Activated naive CD4-positive, alpha-beta T cell treated with Interleukin-2 at 50 U/mL for 16 hours (primary cell): ENCODE measurements at places on chromosomes 16 and 17.

GRCh38 chr17:70314096-70314495 is 144.8 kb downstream of the KCNJ2 start:
- DNase-seq: no peak

DNA sequence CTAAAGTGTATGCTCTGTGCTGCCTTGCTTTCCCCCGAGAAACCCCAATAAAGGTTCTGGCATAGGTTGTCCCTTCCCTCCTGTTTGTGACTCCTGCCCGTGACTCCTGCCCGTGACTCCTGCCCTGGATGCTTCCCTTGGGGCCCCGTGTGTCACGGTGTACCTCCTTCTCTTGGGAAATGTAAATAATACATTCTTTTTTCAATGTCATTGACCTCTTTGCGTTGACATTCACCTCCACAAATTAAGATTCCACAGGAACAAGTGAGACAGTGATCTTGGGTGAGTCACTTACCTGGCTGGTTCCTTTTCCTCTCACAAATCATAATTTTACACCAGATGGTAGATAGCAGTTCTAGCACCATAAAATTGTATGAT is 632 bp downstream of the CCL15 start:
- no peak for DNase-seq

GRCh38 chr17:901964-902363 is 77.6 kb downstream of the NXN start:
- DNase-seq: no peak

- peak; percentile 92 for DNase-seq
These were observed at the start of gene EDC4 for GRCh38 chr16:67872631-67873434. Gene EDC4, plus strand, starts transcription at chr16:67873052. Its CDS starts 210 bp downstream, at chr16:67873262.

DNA sequence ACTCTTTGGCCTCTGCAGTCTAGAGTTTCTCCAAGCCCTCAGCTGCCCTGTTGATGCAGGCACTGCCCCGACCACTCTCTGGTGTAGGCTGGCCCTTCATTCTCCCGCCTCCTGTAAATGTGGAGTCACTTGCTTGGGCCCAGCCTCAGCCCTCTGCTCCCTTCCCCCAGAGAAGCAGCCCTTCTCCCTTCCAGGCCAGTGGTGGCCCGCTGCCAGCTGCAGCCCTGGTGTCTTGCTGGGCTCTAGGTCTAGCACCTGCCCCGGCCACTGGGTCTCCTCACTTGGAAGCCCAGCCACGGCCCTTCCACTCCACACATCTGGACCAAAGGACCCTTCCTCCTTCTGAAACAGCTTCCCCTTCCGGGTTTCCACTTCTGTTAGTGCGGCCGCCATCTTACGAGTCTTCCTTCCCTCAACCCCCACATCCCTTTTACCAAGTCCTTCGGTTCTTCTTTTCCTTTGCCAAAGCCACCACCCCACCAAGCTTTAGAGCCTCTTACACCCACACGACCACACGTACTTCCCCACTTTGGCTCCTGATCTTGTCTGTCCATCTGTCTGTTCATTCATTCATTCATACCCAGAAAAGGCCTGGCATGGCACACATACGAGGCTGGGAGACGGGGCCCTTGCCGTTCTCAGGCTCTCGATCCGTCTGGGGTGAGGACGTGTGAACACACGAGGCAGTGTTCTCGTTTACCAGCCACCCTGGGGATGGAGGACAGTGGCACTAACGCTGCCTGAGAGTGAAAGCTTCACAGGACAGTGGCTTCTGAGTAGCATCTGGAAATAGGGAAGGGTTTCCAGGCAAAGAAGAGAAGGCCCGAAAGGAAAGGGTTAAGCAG is 68.0 kb downstream of the ABR start:
- no peak for DNase-seq

DNA sequence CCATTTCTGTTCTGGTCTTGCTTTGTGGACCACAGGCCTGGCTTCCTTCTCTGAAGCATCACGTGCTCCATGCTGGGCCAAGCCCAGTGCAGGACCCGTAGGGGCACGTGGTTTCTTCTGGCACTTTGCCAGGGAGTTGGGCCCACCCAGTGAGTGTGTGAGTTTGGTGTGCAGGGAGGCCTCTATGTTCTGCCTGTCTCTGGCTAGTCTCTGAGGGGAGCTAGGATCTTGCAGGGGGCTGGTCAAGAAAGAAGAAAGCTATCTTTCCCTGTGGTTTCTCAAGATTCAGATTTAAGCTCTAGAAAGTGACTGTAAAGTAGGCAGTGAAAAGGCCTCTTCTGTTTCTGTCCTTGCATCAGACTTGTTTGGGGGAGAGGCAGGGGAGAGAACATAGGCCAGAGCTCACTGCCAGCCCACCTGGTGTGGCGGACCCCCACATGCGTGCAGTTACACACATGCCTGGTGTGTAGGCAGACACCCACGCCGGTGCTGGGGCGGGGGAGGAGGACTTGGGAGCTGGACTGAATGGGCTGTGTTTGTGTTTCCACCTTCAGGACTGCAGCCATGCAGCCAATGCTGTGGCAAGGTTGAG is 11.8 kb downstream of the LASP1 start:
- DNase-seq: peak; percentile 38

GRCh38 chr17:12402963-12403622 is 262.6 kb upstream of the MYOCD start:
- DNase-seq: no peak
